ENCODE measurements at places on chromosomes 2 and 18.

DNA sequence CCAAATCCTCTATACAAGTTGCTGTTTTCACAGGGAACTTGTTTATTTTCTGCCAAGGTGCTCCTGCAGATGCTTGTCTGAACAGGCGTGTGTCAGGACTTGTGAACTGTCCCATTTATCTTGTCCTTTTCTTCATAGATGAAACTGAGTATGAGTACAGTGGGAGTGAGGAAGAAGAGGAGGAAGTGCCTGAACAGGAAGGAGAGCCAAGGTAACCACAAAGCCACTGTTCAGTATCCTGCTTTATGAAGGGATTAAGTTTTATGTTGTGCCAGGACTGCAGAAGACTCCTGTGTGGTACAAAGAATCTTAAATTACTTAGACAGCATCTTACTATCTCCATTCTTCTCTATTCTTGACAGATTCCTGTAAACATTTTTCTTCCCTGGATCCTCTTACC is 145.0 kb downstream of the MAP4K4 start:
- no peak for DNase-seq

DNA sequence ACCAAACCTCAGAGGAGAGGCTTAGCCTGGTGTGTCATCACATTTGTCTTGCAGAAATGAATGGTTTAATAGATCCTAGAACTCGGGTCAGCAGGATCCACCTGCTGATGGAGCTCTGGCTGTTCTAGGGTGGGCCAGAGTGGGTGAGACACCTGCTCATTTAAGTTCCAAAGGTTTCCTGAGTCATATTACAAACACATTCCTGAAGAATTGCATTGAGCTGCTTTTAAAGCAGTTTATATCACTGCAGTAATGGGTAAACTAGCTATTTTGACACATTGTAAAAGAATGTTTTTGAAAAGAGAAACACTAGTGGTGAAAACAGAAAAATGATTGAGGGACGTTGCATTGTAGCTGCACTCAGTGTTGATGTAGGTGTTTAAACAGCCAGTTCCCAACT is 175.3 kb upstream of the TCF4 start:
- DNase-seq = no peak

DNA sequence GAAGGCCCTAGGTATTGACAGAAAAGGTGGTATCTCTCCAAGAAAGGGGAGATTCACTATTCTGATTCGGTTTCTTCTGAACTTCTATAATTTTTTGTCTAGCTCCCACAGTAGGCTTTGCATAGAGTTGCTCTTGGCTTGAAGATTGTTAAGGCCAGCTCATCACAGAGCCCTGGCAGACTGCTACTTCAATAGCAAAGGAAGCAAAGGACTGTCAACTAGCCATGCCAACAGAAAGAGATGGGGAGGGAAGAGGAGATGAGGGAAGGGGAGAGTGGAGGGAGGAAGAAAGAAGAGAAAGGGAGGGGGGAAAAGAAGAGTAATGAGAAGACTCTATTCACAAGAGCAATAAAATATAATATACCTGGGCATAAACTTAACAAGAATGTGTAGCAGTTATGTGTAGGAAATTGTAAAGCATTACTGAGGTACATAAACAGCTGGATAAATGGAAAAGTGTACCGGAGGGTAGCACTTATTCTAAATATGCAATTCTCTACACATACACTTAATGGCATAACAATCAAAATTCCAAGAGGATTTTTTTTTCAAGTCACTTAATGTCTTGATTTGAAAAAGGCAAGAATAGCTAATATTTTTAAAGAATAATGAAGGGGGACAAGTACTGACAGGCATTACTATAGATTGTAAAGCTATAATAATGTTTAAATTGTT is 102.5 kb downstream of the LOXHD1 start:
- DNase-seq = no peak

DNA sequence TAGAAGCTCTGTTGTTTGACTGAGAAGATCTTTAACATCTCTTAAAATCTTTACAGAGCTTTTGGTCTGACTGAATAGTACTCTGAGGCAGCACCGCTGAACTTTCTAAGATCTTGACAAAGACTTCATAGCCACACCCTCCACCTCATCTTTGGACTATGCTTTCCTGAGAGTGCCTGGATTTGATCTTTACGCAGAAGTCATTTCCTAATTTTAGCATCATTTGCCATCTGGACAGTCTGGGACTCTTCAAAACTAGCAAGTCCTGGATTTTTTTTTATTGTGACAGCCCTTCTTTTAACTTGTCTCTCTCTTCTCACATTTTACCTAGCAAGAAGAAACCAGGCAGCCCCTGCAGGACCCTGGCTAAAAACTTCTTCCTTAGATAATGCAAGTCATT is 188.8 kb downstream of the CTIF start:
- DNase-seq = no peak

GRCh38 chr2:120498121-120498520 is 152.2 kb downstream of the INHBB start:
- no peak for DNase-seq

GRCh38 chr2:168145011-168145410 is 102.4 kb downstream of the STK39 start:
- DNase-seq = no peak

DNA sequence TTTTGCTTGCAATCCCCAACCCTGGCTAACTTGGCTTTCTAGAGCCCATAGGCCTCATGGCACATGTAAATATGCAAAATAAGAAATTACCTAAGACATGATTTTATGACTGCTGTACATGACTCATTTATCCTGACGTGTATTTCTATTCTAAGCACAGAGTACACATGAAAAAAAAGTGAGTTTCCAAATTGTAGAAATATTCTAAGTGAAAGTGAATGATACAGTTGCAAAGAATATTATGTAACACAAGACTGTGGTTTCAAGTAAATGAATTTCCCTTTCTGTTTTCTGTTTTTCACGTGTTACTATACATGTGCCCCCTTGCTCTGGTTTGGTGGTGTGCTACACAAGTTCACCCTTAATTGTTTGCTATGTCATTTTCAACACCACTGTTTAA is 162.4 kb downstream of the LRP1B start:
- no peak for DNase-seq

GRCh38 chr2:15745350-15745749 is 153.7 kb downstream of the DDX1 start:
- no peak for DNase-seq

DNA sequence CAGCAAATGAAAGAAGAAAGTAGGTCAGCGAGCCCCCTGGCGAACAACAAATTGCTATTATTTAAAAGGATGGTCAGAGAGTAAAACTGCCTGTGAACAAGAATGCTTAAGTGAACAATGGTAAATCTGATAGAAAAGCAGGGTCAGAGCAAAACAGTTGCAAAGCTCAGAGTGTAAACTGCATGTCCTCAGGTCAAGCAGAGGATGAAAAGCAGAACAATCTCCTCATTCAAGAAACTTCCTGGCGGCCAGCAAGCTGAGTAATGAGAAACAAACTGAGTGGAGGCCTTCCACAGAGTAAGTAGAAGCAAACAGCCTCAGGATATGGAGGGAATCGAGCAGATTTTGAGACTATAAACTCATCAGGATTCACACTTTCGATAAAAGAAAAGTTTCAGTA is 117.9 kb downstream of the PPP1R1C start:
- DNase-seq = no peak

DNA sequence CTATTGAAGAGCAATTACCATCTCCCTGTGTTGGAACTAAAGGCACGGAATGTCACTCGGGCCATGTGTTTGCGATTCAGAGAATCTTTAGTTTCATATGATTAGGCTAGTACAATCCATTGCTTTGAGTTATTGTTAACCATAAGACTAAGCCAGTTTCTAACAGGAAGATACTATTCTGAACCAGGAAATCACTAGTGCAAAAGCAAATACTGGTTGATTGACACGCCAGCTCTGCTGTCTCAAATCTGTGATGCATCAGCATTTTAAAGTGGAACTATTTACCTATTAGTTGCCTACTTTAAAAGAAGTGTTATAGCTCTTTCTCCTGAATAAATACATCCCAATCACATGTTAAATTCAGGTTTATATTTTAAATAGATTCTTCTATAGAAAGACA is 61.9 kb downstream of the AFTPH start:
- no peak for DNase-seq

DNA sequence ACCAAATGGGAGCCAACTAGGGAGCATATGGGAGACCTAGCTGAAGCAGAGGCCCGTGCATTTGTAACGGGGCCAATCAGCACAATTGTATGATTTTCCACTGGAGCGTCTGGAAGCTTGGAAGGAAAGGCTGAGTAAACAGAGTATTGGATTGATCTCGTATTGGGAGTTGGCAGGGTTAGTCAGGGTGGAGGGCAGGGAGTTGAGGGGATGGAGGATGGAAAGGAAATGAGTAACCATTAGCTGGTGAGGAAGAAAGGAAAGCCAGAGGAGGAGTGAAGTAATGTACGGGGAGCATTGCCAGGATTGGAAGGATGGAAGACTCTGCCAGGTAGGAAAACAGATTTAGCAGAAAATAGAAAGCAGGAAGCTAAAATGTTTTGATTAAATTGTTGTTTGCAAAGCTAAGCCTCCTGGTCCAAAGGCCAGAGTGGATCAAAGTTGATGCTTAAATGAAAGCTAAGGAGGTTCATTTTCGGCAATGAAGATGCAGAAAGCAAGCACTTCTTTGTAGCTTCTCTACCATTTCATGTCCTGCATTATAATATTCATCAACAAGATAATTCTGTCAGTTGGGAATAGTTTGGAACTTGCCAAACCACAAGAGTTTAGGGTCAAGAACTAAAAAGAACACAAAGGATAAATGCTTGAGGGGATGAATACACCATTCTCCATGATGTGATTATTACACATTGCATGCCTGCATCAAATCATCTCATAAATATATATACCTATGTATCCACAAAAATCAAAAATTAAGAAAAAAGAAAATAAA is 75.6 kb upstream of the TTN start:
- DNase-seq = no peak

- DNase-seq = no peak
Observed at GRCh38 chr2:238098901-238099713, 1.0 kb upstream of the ESPNL start.

GRCh38 chr2:62826141-62826540 is 120.6 kb downstream of the EHBP1 start:
- DNase-seq = no peak

GRCh38 chr2:225636558-225636957 is 237.0 kb downstream of the NYAP2 start:
- no peak for DNase-seq

- no peak for DNase-seq
Observed at GRCh38 chr2:222806526-222807137, 54.2 kb upstream of the ACSL3 start.

Measured in stimulated activated CD8-positive, alpha-beta memory T cell treated with anti-CD3 and anti-CD28 coated beads, Interleukin-15, amount 100 ng/mL, for 48 hours (primary cell).